Activated naive CD4-positive, alpha-beta T cell (primary cell): ENCODE measurements at places on chromosomes 1 and 21.

- DNase-seq: no peak
Measured at GRCh38 chr1:79052829-79053449, 46.4 kb upstream of the ADGRL4 start.

DNA sequence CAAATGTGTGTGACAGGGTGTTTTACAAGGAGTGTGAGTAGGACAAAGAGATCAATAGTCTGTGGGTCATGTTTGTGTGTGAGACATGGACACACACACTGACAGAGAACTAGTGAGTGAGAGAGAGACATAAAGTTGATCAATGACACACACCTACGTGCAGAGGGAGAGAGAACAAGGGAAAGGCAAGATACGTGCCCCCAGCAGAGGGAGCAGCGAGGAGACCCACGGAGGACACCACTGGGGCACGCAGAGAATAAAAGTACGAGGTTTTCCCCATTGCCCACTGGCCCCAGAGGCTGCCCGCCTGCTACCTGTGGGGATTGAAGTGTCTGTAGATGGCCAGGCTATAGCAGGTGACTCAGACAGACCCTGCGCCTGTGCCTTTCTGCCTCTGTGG, 130.2 kb upstream of the CSF3R start:
- no peak for DNase-seq

- no peak for DNase-seq
Measured at GRCh38 chr21:33155422-33155821, 74.3 kb upstream of the IFNAR2 start.

- no peak for DNase-seq
Measured at GRCh38 chr1:228882771-228883450, 147.6 kb downstream of the RHOU start.

GRCh38 chr1:16172964-16173446, 17.1 kb upstream of the EPHA2 start:
- no peak for DNase-seq

DNA sequence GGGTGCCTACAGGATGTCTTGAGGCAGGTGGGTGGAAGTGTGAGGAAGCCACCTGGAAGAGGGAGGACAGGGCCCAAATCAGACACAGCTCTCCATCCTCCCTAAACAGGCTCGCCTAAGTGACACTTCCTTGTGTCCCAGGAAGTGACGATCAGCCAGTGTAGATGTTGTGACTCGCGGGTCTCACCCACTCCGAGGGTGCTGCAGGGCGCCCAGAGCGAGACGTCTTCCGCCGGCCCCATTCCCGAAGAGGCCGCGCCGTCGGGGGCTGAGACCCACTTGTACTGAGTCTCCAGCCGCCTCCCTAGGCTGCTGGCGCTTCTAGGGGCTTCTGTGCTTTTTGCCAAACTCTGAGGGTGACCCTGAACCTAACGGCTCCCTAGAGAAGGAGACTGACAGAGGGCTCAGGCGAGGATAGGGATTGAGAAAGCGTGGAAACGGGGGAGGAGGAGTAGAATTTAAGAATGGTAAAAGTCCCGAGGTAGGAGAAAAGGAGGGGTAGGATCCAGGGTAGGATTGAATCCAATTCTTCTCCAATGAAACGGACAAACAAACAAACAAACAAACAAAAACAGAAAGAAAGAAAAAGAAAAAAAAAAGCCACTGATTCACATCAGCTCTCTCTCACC, 543 bp upstream of the MARK1 start:
- no peak for DNase-seq

DNA sequence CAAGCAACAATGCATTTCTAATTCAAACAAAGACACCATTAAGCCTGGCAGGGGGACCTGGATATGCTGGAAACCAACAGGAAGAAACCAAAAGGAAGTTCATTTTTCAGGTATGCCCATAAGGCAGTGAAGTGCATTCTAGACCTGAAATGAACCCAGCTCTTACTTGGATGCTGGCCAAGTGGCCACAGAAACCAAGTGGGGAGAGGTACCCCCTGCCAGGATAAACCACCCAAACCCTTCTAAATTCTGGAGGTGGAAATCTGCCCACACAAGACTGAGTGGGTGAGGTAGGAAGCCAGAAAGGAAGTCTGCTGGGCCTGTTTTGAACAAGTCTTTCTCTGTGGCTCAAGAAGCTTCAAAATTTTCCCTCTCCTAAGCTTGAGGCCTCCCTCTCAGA, 2.6 kb downstream of the CD5L start:
- no peak for DNase-seq

DNA sequence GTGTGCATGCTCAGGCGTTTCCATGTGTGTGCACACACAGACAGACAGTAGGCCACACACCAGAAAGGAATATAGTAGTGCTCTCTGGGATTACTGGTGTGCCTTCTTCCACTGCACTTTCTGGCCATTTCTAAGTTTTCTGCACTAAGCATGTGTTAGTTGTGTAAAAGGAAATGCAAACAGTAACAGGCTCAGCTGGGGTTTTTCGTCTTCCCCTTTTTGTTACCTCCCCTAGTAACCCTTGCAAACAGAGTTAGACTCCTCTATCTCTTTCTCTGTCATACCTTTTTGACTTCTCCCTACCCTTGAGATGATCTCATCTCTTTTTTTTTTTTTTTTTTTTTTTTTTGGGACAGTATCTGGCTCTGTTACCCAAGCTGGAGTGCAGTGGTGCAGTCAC, 196.3 kb downstream of the SDCCAG8 start:
- no peak for DNase-seq

GRCh38 chr1:3477241-3477995, 23.0 kb downstream of the ARHGEF16 start:
- no peak for DNase-seq
